WTC11 (cell line): ENCODE measurements at places on chromosomes 3 and 15.

DNA sequence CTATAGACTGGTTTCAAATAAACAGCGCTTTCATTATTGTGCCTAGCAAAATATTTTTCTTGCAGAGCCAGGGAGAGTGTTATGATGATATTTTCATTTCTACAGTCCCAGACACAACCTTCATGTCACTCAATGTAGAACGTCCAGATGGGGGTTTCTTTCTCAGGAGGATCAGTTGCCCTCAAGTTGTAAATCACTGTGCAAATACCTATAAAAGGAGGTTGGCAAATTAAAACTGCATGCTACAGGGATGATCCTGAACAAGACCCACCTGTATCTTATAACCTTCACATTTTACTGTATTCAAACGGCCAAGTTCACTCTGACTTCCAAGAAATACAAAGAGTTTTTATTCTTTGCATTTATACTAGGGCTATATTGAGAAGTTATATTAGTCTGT, 486.0 kb downstream of the EDEM1 start:
- DNase-seq: no peak

DNA sequence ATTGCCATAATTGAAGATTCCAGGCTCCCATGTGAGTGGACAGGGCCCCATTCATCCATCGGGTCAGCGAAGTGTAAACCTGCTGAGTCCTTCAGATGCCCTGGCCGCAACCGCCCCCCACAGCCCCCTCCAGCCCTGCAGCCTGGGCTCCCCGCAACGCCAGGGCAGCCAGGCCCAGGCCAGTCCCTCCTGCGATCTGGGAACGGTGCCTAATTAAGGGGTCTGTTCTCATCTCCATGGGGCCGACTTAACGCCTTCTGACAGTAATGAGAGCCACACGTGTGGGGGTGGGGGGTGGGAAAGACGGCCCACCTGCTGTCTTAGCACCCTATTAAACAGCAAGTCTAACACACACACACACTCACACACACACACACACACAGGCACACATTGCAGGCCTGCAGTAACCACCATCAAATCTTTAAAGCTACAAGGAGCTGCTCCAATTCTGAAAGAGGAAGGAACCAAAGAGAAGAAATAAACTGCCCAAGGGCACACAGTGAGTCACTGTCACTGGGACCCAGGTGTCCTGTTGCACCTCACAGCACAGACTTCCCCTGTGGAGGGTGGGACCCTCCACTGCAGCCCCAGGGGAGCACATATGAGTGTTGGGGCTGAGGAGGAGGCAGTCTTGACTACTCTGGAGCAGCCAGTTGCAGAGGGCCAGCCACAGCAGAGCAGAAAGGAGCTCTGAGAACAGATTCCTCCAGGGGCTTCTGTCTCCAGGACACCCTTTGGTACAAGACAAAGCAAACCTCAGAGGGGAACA, 31.8 kb upstream of the HES1 start:
- no peak for DNase-seq

DNA sequence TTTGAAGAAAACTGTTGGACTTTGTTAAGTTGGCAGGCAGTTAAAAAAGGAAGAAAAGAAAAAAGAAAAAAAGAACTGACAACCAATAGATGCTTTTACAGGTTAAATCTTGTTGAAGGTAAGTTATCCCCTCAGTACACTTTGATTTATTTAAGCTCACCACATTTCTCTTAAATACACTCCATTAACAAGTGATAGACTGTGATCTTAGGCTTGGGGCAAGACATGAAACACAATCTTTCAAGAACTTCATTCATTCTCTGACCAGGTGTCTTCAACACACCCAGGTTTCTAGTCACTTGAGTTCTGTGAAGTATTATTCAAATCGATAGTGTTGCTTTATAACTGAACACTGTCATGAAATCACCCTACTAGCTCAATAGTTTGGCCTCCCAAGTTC, 751.9 kb downstream of the ROBO1 start:
- no peak for DNase-seq

DNA sequence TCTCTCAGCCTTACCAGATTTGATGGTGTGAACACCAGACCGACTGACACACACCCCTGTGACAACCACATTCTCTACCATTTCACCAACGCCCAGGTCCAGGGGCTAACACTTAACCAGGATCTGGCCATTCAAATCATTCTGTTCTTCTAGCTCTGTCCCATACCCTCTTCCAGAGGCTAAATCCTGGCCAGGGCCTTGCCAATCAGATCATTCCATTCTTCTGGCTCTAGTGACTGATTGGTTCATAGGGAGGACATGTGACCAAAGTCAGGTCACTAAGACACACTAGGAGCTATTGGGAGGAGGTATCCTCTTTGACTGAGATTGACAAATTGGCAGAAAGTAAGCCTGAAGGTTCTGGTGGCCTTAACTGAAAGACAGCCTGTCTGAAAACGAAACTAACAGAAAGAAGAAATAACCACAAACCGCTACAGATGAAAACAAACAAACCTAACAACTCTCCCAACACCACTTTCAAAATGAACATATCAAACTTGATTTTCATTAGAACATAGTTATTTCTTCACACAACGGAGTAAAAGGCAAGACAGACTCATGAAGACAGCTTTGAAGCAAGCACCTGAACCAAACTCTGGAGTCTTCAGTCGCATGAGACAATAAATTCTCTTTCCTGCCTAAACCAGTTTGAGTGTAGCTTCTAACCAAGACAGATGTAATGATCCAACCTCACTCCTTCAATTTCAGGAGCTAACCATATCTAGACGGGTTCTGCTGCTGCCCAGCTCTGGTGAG, 68.5 kb downstream of the TRANK1 start:
- DNase-seq: no peak

GRCh38 chr3:125080077-125080476, 24.3 kb upstream of the HEG1 start:
- no peak for DNase-seq

- DNase-seq: no peak
These were observed 1.1 kb upstream of the ECT2 start for GRCh38 chr3:172749230-172749965.
